WTC11 (cell line): ENCODE measurements at places on chromosomes 2 and 18. TPM values are rescaled to one million over a fixed set of nuclear protein-coding genes. Genes with fewer than 3 reads are reported as not detected.

The PRSS56 gene
- total RNA-seq = not detected in 3 replicates

DNA sequence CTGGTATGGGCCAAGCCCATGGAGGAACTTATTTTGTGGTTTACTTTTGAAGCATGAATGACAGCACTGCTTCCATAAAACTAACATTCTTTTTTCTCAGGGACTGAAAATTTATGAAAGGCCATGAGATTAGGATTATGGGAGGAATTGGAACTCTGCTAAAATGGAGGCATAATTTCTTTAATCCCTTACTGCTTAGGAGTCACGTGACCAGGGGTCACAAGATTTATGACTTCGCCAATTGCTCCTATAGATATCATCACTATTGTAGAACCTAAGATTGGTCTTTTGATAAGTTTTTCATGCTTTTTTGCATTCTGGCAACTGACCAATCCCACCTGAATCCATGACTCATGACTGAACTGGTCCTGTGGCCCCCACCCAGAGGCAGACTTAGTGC, 495.7 kb upstream of the VRK2 start:
- no peak for DNase-seq

The POU3F3 gene
- 0.05 TPM in 1 of 3 replicates, not detected in the others for total RNA-seq

GRCh38 chr2:11852526-11853196, 106.2 kb downstream of the LPIN1 start:
- DNase-seq = no peak

GRCh38 chr2:54561010-54561409, 104.9 kb downstream of the SPTBN1 start:
- DNase-seq = no peak

The CCL20 gene
- not detected in 3 replicates for total RNA-seq

The GULP1 gene
- 75.1 to 82.1 TPM (median 80.5 TPM) in 3 replicates for total RNA-seq

- no peak for DNase-seq
Measured at GRCh38 chr2:221810245-221810644, 238.1 kb upstream of the EPHA4 start.

The HOXD3 gene
- not detected in 3 replicates for total RNA-seq
